ENCODE measurements at places on chromosomes 5 and 9.

DNA sequence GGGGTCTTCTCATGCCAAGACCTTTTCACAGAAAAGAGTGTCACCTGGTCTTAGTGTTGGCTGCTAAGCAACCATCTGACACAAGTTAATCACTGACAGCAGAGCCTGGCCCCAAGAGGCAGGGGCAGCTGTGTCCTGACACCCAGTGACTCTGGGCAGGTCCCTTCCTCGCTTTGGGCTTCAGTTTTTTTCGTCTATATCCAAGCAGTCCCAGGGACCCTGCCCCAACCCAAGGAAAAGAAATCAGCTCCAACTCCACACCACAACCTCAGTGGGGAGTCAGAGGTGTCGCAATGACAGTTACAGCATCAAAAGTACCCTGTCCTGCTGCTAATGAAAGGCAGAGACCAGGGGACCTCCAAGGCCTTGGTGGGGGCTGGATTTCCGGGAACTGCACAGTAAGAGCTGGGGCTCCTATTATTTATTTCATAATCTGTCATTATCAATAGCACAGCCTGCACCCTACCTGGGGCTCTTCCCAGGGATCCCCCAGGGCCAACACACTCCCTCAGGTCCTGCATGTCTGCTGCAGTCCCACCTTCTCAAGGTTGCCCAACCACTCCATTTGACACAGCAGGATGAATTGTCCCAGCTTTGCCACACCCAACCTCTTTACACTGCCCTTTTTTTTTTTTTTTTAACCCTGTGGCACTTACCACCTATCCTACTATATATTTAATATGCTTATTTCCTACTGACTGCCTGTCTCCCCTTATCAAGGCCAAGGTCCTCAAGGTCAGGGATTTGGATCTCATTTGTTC lies 9.4 kb downstream of the ANKS6 start:
- no peak for DNase-seq

GRCh38 chr5:90657030-90657429 lies 98.4 kb downstream of the ADGRV1 start:
- DNase-seq = no peak

DNA sequence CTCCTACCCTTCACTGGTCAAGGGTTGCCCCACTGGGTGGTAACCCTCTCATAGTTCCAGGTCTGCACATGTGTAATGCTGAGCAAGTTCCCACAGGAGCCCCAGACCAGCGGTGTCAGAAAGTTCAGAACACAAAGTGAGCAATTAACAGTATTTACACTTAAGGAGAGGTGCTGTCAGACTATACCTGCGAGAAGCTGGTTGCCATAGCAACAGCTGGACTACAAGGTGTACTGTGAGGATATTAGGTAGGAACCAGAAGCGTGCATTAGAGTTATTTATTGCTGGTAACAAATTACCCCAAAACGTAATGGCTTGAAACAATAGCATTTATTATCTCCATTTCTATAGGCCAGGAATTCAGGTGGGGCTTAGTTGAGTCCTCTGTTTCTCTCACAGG lies 317.0 kb upstream of the RPS23 start:
- no peak for DNase-seq

- no peak for DNase-seq
Measured at GRCh38 chr5:179143446-179143845, 83.3 kb downstream of the ZNF354C start.

- DNase-seq = peak; percentile 29
Measured at GRCh38 chr9:130368631-130369103, 76.1 kb upstream of the ASS1 start.

GRCh38 chr5:79330071-79330470 lies 94.1 kb downstream of the JMY start:
- DNase-seq = no peak

GRCh38 chr9:121784731-121785411 lies 133.4 kb downstream of the DAB2IP start:
- DNase-seq = no peak

DNA sequence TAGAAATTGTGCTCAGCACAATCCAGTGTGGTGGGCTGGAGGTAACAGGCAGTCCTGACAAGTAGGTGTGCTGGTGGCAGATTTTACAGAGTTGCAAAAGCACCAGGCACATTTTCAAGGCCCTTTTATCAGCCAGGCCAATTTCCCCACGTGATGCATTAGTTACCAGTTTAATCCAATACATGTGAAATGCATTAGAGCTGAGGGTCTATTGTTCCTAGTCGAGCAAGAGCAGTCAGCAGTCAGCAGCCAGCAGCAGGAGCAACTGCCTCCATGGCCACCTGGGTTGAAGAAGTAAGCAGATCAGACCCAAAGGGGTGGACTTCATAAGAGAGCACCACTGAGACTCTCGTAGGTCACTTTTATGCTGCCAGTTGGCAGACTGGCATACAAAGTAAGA lies 76.7 kb downstream of the EPB41L4A start:
- DNase-seq = no peak

- no peak for DNase-seq
Measured at GRCh38 chr5:53568401-53568800, 8.0 kb downstream of the NDUFS4 start.

DNA sequence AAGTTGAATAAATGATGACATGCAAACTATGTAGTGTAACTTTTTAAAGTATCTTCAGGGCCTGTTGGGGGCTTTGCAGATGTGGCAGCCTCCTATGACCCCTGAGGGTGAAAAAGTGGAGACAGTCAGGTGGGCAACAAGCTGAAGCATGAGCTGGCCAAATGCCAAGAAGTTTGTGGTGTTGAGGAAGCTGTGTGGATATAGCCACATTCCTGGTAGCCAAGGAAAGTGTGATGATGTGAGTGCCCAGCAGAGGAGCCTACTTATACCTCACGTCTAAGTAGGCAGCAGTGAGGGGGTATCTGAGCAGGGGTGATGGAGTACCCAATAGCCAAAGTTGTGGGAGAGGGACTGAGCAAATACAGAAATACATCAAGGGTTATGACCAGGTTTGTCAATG lies 621.2 kb upstream of the CDH6 start:
- no peak for DNase-seq

DNA sequence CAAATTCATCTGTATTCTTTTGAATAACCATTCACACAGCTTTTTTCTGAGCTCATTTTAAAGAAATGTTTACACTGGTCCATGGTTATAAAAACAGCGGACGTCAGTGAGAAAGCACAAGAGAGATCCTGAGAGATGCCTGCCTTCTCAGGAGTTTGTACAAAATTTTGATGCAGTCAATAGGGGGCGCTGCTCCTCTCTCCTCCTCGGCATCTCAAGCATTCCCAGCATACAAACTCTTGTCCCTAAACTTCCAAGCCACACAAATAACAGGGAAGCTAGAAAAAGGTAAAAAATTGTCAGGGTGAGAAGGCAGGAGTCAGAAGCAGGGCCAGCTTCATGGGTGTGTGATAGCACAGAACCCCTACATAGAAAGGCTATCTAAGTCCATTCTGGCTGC lies 11.2 kb upstream of the CCDC152 start:
- peak; percentile 37 for DNase-seq

- DNase-seq = no peak
Measured at GRCh38 chr5:95883185-95884016, 60.9 kb upstream of the GLRX start.

GRCh38 chr9:22976454-22976853 lies 529.8 kb downstream of the DMRTA1 start:
- no peak for DNase-seq

DNA sequence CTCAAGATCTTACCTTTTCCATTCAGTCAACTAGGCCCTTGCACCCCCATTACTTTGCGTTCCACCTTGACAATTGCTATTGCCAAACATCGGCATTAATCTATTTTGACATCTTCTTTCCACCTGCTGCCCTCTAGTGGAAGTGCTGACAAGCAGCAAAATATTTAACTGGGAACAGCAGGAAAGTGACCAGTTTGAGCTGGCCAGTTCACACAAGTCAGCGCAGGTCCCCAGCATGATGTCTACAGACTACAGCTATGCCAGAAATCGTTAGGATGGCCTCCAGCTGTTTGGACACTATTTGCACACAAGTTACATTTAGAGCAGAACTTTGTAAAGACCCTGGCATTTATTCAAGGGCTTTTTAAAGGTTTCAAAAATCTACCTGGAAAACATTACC lies 160.1 kb downstream of the GHR start:
- peak; percentile 45 for DNase-seq

GRCh38 chr5:135393229-135393628 lies 5.8 kb downstream of the MACROH2A1 start:
- DNase-seq = no peak

- DNase-seq = no peak
Measured at GRCh38 chr9:77019926-77020412, 514 bp downstream of the FOXB2 start.

DNA sequence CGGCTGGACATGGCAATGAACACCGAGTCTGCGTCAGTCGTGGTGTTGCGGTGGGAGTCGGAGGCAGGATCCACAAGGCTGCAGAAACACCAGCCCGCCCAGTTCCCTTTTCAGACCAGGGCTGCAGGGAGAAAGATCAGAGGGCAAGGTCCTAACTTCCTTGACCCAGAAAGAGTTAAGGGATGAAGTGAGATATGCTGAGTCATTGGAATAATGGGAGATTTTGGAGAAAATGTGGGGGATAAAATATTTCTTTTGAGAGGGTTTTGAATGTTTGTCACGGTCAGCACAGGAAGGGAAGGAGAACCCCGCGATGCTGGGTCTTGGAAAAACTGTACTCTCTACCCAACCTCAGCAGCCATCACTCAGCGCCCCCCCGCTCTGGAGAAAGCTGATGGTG lies 416.0 kb downstream of the ICE1 start:
- DNase-seq = no peak

DNA sequence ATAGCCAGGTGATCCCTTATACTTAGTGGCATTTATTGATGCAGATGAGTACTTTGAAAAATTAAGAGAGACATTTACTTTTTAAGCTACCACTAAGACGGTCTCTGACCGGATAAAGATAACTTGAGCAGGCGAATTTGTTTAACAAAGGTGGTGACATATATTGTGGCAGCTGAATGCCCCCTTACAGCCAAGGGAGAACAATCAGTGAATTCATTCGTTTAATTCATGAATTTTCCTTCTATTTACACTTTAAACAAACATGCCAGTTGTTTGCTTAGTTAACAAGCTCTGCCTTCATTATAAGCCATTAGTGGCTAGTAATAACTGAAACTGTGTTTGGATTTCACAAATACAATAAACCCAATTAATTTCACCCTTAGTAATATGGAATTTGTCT lies 187.1 kb downstream of the AOPEP start:
- DNase-seq = no peak

DNA sequence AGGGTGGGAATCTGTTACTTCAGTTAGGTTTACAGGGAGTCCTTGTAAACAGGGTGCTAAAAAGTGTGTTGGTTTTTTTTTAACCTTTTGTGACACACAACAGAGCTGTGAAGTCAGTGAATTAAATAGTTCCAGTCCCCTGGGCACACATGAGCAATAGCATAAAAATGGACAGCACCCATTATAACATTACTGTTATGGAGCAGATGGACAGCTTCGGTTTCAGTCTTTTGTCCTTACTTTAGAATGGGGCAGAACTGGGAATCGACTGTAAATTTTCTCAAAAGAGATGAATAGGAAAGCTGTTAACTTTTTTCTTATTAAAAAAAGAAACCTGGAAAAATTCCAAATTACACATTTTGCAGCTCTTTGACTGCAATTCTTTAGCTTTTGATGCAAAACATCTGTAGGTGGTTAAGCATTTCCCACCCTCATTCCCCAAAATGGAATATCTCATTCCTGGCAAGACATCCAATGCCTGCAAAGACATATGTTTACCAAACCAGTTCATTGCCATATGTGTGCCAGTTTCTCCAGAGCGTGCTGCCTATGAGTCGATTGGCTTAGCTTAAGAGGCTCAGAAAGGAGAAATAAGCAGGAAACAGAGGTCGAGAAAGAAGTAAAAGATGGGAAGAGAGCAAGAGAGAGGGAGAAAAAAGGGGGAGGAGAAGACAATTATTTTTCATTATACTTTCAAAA lies 212.3 kb upstream of the TMEM161B start:
- peak; percentile 19 for DNase-seq
